ENCODE measurements at places on chromosomes 7 and 10.

- no peak for DNase-seq
These were observed 238.1 kb downstream of the RELN start for GRCh38 chr7:103751311-103751880.

DNA sequence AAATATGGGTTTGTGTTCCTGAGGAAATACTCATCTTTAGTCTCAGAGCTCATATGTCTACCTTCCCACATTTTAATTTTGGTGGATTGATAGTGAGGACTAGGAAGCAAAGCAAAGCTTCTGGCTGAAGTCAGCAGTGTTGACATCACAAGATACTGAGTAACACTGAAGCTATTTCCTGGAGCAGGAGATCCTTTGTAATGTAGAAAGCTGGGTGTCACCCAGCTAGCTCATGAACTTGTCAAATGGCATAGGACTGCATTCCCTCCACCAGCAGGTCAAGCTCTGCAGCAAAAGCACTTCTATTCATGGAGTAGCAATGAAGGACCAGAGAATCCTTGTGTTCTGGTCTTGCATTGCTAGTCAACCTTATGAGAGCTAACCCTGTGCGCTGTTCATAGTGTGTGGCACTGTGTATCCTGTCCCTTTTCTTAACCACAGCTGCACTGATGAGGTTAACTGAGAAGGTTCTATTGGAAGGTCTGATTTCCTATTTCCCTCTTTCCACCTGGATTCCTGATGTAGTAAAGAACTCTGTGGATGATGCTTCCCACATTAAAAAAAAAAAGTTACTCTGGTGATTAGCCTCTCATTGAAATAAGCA is 94.8 kb upstream of the ZNF804B start:
- DNase-seq, result no peak

DNA sequence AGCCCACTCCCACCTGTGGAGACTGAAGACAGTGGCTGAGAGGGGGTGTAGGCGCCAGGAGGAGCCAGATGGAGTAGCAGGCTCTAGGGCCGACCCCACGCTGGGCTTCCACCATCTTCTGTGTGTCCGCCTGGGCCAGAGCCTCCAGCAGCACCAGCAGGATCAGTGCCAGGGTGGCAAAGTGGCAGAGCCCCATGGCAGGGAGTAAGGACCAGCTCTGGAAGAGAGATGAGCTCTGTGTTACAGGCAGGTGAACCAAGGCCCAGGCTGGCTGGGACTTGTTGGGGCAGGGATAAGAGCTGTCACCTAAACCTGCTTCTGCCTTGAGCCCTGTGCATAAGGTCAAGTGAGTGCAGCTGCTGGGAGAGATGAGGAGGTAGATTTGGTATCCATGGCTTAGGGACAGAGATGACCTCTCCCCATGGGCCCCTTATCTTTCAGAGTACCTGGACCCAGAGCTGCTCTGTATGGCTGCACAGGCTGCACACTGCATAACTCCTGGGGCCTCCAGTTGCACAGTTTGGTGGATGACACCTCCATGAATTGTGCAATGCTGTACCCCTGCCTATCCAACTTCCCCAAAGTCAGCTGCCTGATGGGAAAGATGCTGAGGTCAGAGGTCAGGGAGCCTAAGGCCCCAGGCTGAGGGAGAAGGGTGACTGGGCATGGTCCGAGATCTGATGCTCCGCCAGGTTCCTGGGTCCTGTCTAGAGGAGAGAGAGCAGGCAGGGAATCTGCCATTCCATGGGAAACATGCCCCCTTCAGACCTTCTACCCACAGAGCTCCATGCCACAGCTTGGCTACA is 7.4 kb upstream of the SAMD8 start:
- no peak for DNase-seq

GRCh38 chr10:36888925-36889573 is 236.3 kb upstream of the ANKRD30A start:
- DNase-seq, result no peak

DNA sequence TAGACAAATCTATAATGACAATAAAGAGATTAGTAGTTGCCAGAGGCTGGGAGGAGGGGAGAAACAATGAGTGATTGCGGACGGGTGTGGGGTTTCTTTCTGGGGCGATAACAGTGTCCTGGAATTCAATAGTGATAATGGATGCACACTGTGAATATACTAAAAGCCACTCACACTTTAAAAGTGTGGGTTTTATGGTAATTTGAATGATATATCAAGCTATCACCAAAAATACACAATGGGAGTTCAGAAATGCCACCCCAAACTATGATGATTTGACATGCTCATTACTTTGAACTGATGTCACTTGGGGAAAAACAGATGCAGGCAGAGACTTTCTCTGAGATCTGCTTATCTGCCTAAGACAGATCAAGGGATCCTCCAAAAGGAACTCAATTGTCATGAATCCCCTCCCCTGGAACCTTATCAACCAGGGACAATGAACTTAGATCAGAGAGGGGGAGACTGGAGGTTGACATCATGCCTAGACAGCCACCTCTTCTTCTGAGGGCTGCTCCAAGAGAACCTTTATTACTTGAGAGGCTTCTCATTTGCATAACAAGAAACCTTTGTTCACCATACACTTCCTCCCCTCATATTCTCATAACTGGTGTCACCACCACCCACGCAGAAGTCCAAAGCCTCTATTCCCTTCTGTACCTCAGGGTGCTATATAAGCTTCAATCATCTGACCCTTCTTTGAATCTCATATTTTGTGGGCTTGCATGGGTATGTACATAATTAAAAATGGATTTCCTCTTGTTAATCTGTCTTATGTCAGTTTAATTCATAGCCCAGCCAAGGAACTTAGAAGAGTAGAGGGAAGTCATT is 14.8 kb upstream of the ZC3HAV1 start:
- DNase-seq, result no peak

DNA sequence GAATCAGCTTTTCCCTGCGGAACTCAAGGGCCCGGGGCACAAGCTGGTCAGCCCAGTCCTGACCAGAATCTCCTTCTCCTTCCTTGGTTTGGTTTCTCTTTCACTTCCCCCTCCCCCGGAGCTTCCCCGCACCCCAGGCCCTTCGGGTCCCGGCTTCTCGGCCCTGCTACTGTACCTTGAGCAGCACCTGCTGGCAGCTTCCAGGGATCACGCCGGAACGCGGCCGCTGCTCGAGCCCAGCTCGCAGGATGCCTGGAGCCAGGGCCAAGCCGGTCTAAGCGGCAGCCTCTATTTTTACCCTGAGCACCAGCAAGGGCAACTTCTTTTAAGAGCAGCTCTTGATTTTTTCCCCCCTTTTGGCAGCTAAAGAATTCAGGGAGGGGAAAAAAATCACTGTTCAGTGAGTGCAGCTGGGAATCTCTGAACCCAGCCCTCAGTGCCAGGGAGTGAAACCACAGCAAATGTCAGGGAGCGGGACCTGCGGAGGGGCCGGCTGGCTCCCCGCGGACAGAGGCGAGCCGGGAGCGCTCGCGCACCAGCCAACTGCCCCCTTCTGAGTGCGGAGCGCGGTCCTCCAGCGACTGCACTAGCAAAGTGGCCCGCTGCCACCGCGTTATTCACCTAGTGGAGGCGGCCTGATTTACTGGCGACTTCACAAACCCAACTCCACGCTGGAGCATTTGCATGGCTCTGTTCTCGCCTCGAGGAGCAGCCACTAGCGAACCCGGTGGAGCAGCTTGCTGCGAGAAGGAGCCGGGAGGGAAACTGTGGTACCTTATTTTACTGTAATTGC is 2.4 kb upstream of the INHBA start:
- peak; percentile 20 for DNase-seq

DNA sequence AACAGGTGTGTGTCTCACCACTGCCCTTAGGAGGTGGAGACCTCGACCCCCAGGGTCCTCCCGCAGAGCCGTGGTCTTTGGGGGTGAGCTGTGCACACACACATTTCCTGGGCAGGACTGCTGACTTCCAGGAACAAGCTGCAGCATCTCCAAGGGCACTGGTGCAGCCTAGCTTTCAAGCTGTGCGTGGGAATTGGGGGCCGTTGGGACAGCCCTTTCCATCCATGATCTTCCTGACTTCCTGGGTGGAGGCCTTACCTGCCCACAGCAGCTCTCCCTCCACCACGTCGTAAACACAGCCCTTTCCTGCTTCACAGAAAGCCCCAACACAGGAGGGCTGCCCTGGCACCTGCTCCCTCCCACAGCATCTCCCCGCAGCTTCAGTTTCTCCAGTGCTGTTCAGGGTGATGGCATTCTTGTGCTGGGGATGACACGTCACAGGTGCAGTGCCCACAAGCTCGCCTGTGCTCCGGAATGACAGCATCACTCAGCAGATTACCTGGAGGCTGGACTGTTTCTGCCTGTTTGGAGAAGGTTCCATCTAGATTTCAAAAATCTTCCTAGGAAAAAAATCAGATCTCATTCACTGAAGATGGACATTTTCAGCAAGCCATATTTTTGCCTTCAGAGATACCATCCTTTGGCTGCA is 208.0 kb upstream of the PPP2R2D start:
- no peak for DNase-seq

- DNase-seq, result no peak
These were observed 11.8 kb upstream of the TBXAS1 start for GRCh38 chr7:139817249-139817648.

DNA sequence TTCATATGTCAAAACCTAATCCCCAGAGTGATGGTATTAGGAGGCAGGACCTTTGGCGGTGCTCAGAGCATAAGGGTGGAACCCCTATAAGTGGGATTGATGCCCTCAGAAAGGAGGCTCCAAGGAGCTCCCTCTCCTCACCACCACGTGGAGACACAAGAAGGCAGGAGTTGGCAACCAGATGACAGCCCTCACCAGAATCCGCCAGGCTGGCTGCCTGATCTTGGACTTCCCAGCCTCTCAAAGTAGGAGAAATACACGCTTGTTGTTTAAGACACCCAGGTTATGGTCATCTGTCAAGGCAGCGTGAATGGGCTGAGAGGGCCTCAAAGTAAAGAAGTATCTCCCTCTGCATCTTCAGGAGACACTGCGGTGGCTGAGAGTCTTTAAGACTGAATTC is 187.7 kb downstream of the TNS3 start:
- no peak for DNase-seq

- DNase-seq, result no peak
These were observed 21.8 kb upstream of the KIF5B start for GRCh38 chr10:32077896-32078485.

- no peak for DNase-seq
These were observed 18.8 kb downstream of the TRIL start for GRCh38 chr7:28939367-28939766.

DNA sequence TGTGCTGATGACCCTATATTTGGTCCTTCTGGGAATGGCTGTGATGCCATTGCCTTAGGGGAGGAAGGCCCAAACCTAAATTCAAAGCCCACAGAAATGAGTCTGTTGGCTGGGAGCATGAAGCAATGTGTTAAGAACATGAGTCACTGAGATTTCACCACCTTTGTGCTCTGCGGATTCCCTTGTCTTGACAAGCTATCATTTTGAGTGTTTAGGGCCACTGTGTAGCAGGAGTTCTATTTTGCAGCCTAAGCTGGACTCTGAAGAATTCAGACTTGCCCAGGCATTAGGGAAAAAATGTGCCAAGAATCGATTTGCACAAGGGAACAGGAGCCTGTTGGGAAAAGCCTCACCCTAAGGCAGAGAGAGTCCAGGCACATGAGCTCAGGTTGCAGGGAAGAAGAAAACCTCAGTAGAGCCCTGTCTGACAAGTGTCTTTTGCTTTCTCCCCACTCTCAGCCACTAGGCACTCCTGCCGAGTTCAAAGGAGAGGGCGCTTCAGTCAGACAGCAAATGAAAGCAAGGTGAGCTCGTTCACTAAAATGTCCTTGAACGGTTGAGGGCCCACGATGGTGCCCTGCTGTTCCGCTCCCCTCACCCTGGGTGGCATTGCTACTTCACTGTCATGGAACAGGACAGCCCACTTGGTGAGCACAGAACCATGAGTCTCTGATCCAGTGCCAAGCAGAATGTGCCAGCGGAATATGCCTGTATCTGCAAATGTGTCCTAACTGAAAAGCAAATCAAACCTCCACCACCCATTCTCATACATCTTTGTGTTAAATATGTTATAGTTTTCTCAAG is 93.6 kb downstream of the PRLHR start:
- DNase-seq, result no peak

- DNase-seq, result no peak
These were observed 29.0 kb upstream of the DAGLB start for GRCh38 chr7:6476596-6477317.

DNA sequence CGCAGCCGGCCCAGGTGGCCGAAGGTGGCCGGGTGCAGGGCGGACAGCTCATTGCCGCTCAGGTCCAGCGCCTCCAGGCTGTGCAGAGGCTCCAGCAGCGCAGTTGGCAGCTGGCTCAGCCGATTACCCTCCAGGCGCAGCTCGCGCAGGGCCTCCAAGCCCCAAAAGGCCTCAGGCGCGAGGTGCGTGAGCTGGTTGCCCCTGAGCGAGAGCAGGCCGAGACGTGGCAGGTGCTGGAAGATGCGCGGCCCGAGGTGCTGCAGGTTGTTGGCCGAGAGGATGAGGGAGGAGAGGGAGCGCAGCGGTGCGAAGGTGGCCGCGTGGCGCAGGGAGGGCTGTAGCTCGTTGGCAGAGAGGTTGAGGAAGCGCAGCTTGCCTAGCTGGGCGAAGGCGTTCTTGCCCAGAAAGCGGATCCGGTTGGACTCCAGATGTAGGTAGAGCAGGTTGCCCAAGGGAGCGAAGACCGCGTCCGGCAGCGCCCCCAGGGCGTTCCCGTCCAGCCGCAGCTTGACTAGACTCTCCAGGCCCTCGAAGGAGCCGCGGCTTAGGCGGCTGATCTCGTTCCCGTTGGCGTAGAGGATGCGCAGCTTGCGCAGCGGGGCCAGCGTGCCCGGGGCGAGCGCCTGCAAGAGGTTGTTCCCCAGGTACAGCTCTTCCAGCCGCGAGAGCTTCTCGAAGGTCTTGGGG is 923 bp downstream of the TRIL start:
- no peak for DNase-seq

- DNase-seq, result no peak
These were observed 15.4 kb downstream of the AHCYL2 start for GRCh38 chr7:129240119-129240820.

GRCh38 chr10:5466451-5467206 is 32.7 kb downstream of the CALML5 start:
- no peak for DNase-seq

DNA sequence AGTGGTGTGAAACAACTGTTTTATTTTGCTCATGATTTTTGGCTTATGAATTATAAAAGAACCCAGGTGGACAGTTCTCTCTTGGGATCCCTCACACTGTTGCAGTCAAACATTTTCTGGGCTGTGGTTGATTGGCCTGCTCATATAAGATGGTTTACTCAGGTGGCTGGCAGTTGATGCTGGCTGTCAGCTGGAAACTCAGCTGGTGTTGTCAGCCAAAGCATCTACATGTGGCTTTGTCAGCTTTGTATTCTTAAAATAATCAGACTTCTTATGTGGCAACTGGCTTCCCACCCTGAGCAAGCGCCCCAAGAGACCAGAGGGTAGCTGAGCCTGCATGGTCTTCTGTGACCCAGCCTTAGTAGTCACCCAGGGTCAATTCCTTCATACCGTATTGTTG is 534.7 kb downstream of the NRG3 start:
- DNase-seq, result no peak

DNA sequence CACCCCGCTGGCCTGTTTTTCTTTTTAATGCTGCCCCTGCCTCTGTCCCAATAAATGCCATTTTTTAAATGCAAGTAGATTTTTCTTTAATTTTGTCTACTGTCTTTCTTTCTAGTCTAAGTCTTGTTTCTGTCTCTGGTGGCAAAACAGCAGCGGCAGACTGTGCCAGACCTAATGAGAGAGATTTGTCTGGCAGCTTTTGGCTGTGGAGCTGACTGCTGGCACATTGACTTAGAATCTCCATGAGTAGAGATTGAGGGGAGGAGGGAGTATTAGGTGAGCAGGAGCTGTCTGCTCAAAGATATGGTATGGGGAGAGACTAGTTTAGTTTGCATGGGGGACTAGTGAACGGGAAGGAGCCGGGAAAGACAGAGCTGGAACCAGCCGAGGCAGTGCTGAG is 13.0 kb downstream of the VWA2 start:
- no peak for DNase-seq

Data from esophagus squamous epithelium (tissue), 5 donors.